ENCODE measurements at places on chromosomes 6 and 20.

DNA sequence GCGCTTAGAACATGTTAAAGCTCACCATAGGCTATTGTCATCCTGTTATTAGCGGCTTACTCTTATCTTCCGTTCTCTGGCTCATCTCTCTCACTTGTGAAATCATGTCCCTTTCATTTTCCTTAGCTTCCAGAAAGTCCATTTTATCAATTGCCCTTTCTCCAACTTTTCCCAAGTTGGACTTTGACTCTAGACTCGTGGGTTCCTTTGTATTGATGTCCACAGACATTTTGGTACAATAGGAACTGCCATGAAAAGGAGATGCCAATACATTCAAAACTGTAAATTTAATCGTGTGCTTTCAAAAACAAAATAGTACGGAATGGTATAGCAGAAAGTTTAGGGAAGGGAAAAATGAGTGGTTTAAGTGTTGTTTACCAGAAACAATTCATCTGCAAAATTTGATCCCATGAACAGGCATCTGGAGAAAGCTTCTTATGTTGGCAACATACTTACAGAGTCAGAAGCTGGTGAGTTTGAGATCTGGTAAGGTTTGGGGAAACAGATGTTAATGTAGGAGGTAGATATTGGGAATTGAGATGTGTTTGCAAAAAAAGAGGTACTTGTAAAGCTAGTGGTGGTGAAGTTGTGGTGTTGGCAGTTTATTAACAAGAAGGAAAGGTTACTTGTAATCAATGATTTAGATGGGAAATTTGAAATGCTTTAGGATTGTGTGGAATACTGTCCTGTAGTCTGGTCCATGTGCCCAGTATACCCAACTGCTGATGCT is 10.2 kb upstream of the HIVEP1 start:
- no peak for DNase-seq

DNA sequence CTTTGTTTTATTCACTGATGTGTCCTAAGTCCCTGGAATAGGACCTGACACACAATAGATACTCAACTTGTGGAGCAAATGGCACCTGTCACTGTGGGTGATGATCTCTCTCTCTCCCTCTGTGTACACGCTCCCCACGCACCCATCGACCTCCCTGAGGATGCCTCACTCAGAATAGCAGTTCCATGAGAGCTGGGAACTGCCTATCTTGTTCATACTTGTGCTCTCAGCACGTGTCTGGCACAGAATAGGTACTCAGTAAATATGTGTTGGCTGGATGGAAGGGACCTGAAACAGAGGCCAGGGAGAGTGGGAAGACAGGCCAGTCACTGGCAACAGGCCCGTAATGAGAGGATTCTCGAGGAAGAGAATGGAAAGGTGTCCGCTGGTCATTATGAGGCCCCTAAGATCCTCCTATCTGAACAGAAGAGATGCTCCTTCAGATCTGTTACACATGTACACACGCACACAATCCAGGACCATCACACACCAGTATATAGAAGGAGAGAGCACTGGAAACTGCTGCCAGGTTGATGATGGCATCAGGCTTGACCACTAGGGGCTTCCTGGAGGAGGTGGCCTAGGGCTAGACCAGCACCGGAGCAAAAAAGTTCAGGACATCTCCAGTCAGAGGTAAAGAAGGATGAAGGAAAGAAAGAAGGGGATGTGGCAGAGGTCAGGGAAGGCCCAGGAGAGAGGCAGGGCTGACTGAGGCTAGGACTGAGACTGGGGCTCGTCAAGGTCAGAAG is 30.9 kb downstream of the VEGFA start:
- DNase-seq: no peak

DNA sequence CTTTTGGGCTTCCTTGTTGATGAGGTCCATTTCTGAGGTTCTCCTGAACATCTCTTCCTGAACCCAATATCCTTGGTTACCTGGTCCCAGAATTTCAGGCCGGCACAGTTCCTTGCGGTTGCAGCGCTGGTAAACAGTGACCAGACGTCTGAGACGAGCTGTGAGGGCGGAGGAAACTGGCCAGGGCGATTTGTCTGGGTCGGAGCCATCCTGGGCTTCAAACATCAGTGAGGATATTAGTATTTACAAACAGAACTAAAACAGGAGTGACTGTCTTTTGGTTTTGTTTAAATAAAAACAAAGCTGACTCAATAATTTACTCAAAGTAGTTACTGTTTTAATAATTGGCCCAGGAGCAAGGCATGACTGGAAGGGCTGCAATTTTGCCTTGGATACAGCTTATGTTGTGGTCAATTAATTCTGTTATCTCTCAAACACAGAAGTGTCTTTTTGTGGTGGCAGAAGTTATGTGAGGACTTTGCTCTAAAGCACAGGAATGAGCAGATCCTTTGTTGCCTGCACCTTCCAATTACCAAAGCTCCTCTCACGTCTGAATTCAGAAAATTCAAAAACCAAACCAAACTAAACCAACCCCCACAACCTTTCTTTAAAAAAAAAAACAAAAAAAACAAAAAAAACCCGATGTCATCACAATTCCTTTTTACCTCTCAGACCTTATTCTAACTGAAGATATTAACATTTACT is 58.7 kb upstream of the EMILIN3 start:
- no peak for DNase-seq

DNA sequence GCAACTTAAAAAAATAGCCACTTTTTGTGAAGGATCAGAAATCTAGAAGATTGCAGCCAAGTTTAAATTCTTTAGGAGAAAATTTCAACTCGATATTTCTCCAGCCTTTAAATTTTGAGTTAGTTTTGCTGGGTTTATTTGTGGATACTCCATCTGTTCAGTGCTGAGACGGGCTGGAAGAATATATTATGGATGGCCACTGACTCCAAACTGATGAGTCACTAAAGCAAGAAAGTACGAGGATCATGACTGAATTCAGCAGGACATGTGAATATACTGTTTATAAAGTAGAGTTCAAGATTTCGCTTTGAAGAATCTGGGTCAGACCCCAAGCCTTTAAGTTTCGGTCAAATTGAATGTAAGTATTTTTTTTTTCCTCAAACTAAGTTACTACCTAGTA is 199.5 kb downstream of the ADGRB3 start:
- DNase-seq: no peak

GRCh38 chr6:1040393-1040792 is 271.5 kb upstream of the FOXQ1 start:
- no peak for DNase-seq

GRCh38 chr6:156582509-156582992 is 194.6 kb upstream of the ARID1B start:
- DNase-seq: no peak

DNA sequence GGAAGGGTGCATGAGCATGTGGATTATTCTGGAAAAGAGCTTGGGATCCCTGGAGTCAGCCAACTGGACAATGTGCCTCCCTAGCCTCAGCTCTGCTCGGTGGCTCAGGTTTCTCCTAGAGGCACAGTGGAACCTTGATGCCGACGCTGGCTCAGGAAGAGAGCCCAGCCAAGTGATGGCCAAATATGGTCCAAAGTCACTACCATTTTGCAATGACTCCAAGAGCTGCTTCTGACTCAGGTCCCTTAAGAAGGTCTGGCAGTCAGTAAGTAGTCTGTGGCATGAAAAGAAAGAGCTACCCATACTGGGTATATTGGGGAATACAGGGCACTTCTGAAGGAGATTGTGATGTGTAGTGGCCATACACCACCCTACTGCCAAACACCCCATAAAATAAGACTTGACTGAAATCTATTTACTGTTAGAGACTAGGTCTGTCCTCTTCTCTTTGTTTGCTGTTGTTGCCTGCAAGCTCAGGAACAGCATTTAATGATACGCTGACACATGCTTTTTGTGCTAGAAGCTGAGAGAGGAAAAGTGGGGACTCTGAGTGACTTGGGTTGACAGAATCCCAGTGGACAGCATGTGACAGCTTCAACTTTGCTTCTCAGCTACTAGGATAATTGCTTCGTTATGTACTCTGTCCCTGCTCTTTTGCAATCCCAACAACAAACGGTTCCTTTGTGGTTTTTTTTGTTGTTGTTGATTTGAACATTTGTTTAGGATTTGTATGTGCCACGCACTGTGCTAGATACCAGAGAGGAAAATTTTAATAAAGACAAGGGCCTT is 30.3 kb upstream of the OGFRL1 start:
- no peak for DNase-seq

DNA sequence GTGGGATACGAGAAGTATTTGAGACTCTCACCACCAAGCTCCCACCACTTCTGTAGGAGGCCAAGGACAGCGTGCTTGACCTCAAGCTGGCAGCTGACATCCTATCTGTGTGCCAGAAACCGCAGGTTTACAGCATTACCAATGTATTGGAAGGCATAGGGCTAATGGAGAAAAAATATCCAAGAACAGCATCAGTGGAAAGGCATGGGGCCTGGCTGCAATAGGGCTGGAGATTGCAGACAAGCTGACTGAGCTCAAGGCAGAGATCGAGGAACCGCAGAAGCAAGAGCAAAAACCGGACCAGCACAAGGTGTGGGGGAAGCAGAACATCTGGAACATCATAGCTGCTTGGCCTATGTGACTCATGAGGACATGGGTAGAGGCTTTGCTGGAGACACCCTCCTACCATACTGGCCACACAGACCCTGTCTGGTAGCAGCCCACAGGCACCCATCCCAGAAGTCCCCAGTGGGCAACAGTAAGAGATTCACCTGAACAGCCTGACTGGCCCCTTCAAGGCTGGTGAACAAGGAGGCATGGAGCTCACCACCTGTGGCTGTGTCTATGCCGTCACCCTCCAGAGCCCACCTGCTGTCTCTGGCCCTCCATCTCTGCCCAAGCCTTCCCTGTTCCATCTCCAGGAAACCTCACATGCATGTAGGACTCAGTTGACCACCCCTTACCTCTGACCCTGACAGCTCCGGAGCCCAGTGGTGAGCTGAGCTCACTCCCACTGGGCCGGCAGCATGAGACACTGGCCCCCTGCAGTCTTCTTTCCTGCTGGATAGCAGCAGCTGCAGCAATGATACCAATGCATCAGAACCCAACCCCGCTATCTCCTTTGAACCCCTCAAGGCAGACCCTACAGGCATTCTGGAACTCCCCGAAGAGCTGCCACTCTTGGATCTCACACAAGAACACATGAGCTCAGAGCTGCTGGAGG is 171.1 kb downstream of the KIF6 start:
- no peak for DNase-seq

- DNase-seq: no peak
These were observed 15.5 kb downstream of the MYBL2 start for GRCh38 chr20:43682446-43682845.

DNA sequence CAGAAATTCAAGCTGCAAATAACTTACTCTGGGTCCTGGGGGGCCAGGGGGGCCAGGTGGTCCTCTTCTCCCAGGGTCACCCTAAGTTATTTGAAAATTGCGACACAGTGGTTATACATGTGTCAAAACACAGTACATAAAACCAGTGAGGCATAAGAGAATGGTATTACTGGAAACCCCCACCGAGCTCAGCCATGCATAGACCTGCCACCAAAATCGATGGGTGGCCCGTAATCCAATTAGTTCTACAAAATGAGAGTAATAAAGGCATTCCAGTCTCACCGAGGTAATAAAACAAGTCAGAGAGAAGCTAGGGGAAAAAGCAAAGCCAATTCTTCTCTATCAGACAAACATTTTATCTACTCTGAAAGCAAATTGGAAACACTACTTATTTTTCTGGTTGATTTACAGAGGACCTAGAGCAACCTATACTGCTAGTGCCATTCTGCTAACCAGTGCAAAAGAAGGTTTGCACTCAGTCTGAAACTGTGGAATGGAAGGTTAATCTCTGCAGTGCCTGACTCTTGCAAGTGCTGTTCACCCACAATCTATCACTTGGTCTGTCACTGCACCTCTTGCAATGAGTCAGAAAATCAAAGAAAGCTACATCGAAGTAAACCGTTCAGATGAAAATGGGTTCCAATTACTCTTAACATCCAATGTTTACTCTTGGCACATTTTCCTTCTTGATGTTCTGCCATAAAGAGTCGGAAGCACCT is 32.4 kb downstream of the COL9A1 start:
- DNase-seq: no peak

GRCh38 chr6:147776631-147777213 is 268.2 kb downstream of the SAMD5 start:
- DNase-seq: no peak

- DNase-seq: no peak
These were observed 222.3 kb downstream of the IBTK start for GRCh38 chr6:82025271-82025670.

GRCh38 chr20:63691711-63692435 is 4.6 kb upstream of the TNFRSF6B start:
- DNase-seq: no peak

DNA sequence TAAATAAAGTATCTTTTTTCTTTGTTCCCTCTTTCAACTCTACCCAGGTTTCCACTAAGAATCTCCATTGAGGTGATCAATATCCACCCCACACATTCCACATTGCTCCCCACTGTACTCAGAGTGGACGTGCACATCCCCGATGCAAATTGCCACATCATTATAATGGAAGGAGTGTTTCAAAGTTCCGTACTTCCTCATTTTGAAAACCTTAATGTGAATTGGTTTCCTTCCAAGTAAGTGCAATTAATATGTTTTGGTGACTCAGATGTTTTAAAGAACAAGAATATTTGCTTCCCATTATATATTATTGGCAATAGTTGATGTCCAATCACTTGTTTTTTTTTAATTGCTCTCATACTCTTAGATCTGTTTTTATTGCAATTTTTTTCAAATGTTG is 463.6 kb downstream of the HACE1 start:
- no peak for DNase-seq

DNA sequence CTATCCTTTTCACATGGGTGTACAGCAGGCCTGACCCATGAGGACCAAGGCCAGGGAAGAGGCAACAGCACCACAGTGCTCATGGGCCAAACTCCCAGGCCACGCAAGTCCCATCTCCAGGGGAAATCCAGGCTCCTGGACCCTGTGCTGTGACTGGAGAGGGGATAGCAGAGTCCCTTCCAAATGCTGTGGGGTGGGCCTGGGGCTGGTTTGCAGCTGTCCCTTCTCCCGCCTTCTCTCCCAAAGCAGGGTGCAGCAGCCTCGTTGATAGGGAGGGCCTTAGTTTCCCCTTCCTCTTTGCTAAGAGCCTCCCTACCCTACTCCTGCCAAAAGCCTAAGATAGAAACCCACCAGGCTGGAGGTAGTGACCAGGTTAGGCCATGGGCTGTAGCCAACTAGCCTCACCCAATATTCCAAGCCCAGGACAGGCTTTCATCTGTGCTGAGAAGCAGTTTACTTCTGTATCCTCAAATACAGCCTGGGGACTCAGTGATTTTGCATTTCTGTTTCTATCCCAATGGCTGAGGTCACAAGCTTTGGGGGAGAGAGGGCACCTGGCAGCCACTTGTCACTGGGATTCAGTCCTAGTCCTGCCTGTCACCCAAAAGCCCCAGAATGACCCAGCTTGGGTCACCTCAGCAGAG is 1.4 kb downstream of the CTSZ start:
- DNase-seq: no peak

DNA sequence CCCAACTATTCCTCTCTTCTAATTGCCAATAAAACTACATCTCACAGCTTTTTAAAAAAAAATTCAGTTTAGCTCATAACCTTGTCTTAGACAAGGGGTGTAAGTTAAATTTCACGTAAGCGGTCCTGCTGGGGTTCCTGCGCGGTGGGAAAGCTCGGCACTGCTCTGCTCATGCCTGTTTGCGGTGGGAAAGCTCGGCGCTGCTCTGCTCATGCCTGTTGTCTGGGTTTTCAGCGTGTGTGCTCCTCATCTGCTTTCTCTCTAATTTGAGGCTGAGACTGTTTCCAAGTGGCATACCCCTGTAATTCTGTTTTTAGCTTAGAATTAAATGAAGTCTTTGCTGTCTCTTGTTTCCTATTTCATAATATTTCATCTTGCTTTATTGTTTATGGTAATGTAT is 18.6 kb downstream of the ARID1B start:
- no peak for DNase-seq

- no peak for DNase-seq
These were observed 593.4 kb upstream of the JAG1 start for GRCh38 chr20:11267131-11267761.

All from bone marrow (tissue), 2 donors.